ENCODE measurements at places on chromosomes 3 and 15. TPM values are rescaled to one million over a fixed set of nuclear protein-coding genes. Genes with fewer than 3 reads are reported as not detected.

Gene PPIB
- 218 TPM for total RNA-seq

Gene CTXND1
- total RNA-seq: 6.3 TPM

Gene FSD2
- not detected for total RNA-seq

Gene ZDHHC19
- not detected for total RNA-seq

Gene DPPA2
- not detected for total RNA-seq

Gene TM4SF4
- total RNA-seq: not detected

Gene MNS1
- total RNA-seq: 5.1 TPM

Gene ELL3
- 5.6 TPM for total RNA-seq

DNA sequence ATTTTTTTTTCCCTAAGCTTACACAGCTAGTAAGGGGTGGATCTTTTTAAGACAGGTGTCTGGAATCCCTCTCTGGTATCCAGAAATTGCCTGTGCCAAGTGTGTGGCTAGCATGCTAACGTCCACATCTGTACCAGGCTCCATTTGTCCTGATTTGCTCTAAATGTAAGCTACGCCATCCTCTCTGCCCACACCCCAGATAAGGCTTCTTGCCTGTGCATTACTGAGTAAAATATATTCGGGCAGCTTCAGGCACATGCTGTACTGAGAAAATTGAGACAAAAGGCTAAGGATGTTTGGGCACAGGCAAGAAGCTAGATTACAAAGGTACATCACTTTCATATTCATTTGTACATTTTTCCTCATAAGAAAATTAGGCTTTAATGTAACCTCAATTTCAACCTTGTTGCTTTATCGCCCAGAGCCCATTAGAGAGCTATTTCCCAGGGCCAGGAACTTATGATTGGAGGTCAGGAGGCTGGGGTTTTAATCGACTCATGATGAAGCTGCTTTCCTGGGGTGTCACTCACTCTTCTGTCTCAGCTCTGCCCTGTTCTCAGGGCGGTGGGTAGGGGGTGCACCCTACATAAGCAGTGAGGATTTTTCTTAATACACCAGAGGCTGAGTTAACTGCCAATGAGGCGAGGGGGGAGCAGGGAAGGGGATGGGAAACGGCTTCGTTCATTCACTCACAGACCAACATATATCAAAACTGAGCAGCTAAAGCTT is 106.3 kb downstream of the RORA start:
- no peak for DNase-seq

GRCh38 chr15:27028858-27029477 is 58.0 kb downstream of the GABRG3 start:
- DNase-seq: no peak

- no peak for DNase-seq
These were observed 18.8 kb downstream of the STX19 start for GRCh38 chr3:94009608-94010007.

DNA sequence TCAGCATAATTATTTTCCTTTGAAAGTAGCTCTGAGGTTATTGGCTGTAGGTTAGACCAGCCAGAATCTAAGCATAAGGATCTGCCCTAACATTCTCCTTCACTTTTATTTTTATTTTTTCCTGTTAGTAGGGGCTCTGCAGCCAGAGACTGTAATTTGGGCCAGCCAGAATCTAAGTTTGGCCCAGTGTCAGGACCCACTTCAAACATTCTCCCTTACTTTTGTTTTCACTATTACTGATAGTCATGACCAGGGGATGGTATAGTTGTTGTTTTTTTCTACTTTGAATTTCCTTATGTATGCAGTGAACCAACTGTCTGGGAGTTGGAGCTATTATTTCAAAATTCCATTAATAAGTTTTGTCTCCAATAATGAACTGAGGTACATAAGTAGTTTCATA is 121.0 kb upstream of the MBNL1 start:
- no peak for DNase-seq

DNA sequence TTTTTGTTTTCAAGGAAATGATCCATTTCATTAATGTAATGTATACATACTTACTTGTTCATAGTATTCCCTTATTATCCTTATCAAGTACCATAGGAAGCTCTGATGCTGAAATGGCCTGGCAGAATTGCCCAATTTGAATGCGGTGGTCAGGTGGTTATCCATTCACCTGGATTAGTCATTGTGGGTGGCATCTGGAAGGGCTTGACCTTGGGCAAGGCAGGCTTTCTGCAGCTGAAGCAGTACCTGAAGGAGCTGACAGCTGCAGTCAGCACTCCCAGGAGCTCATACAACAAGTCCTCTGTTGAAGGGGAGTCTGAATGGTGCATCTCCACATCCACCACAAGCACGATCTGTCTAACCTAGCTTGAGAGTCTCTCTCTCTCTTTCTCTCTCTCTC is 12.2 kb upstream of the IQCF5 start:
- no peak for DNase-seq

DNA sequence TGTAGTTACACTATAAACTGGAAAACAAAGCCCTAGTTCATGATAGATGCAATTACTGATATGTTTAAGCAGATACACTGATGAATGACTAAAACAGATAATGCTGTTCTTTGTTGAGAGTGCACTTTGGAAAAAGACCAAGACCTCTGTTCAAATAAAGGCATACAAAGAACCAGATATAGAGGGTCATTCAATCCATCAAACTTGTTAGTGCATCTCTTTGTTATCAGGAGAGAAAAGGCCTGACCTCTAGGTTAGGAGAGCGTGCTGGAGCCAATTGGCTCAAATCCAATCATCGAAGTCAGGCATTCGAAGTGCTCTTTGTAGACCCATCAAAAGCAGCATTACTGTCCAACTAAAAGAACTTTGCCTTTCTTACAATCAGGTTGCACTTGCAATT is 124.2 kb downstream of the TFG start:
- DNase-seq: no peak

DNA sequence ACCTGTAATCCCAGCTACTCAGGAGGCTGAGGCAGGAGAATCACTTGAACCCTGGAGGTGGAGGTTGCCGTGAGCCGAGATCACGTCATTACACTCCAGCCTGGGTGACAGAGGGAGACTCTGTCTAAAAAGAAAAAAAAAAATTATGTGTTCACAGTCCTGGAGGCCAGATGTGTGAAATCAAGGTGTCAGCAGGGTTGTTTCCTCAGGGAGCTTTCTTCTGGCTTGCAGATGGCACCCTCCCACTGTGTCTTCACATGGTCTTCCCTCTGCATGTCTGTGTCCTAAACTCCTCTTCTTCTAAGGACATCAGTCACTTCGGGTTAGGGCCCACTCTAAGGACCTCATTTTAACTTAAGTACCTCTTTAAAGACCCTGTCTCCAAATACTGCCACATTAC is 56.1 kb upstream of the UBE2E1 start:
- no peak for DNase-seq

GRCh38 chr3:106729481-106729880 is 647.8 kb upstream of the CCDC54 start:
- DNase-seq: no peak

DNA sequence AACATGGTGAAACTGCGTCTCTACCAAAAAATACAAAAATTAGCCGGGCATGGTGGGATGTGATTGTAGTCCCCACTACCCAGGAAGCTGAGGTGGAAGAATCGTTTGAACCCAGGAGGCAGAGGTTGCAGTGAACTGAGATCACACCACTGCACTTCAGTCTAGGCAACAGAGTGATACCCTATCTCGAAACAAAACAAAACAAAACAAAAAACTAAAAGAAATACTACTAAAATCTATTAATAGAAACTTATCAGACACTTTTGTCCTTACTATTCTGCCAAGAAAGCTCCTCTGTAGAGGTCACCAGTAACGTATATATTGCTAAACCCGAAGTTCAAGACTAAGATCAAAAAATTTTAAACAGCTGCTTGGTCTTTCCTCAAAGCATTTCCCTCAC is 67.1 kb downstream of the SMARCC1 start:
- DNase-seq: no peak

DNA sequence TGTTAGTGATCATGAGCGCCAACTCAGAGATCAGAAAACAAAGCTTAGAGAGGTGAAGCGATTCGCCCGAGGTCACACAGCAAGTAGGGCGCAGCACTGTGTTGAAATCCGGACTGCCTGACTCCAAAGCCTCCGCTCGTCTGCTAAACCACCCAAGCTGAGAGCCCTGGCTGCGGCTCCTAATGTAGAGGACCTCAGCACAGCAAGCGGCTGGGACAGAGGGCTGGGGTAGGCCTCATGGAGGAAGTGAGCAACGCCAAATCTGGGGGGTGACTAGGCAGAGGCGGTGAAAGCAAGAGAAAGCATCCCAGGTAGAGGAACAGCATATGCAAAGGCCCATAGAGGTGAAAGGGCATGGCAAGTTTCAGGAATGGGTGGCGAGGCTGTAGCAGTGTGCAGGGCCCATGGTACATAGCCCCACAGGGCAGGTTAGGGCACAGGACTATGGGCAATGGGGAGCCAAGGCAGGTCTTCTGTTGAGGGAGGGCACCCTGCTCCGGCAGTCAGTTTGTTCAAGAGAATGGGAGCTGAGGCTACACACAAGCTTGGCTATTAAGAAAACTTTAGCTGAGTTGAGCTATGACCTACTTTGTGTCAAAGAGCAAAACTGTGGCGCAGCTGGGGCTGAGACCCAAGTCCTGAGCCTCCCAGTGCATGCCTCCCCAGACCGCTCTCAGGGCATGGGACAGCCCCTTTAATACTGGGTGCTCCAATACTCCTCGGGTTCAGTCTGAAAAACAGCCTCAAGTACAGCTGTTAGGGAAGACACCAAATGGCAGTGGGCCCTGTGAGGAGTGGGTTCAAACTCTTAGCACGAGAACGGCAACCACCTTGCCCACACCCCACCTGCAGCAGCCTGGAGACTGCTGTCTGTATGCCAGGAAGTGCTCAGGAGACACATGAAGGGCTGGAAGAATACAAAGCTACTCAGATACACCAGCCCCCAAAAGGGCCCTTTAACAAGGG is 988 bp upstream of the CFAP92 start:
- DNase-seq: no peak

All from sciatic nerve (tissue), 2 donors.